ENCODE measurements at places on chromosomes 6 and 20. TPM values are rescaled to one million over a fixed set of nuclear protein-coding genes. Genes with fewer than 3 reads are reported as not detected.

Gene SMLR1
- total RNA-seq: not detected

Gene XKR7
- total RNA-seq: not detected

Gene CCR6
- not detected for total RNA-seq

Gene ZNF334
- total RNA-seq: 1.1 TPM

Gene UCKL1
- 33.5 TPM for total RNA-seq

Gene HSD17B8
- 1.5 TPM for total RNA-seq

Gene PDYN
- not detected for total RNA-seq

Gene LRFN2
- not detected for total RNA-seq

Gene POM121L2
- total RNA-seq: not detected

Gene OPN5
- total RNA-seq: not detected

Gene NMBR
- total RNA-seq: not detected

Gene SSTR4
- not detected for total RNA-seq

Gene SPEF1
- total RNA-seq: 0.14 TPM

Gene PPP2R5D
- total RNA-seq: 34.4 TPM

Gene NKX2-2
- not detected for total RNA-seq

Gene TAF11
- 20.0 TPM for total RNA-seq

Gene LY6G6F
- total RNA-seq: not detected

Gene C20orf144
- total RNA-seq: 0.14 TPM

Gene GRM4
- total RNA-seq: not detected

Gene ANKRD6
- 0.22 TPM for total RNA-seq

Gene ULBP2
- total RNA-seq: 11.5 TPM

Gene PCSK2
- not detected for total RNA-seq

Gene SLC22A2
- not detected for total RNA-seq

Gene TRIM27
- total RNA-seq: 65.1 TPM

Gene CRISP2
- total RNA-seq: not detected

Gene CPXM1
- total RNA-seq: 0.72 TPM

Gene IRF4
- not detected for total RNA-seq

Gene CTCFL
- under 0.01 TPM for total RNA-seq

Gene ANKRD66
- total RNA-seq: not detected

Gene RSPH4A
- 0.43 TPM for total RNA-seq

Gene GJA1
- total RNA-seq: 957 TPM

Gene SAMD10
- 2.6 TPM for total RNA-seq

Gene BPIFB3
- total RNA-seq: not detected

Gene FUT9
- total RNA-seq: not detected

Gene C6orf58
- not detected for total RNA-seq

Gene BTN1A1
- total RNA-seq: not detected

Gene HLA-F
- total RNA-seq: 14.7 TPM

Gene PBOV1
- not detected for total RNA-seq

Gene BEND3
- 2.8 TPM for total RNA-seq

Gene NTSR1
- total RNA-seq: 0.22 TPM

Gene VIP
- total RNA-seq: not detected

Gene RARS2
- total RNA-seq: 32.8 TPM

Gene CDH4
- total RNA-seq: 0.14 TPM

Gene PI3
- not detected for total RNA-seq

Gene LY86
- total RNA-seq: not detected

Gene EFCAB8
- 0.14 TPM for total RNA-seq

Gene SIRPB2
- not detected for total RNA-seq

Gene ABHD16B
- total RNA-seq: not detected
